Activated gamma-delta T cell treated with anti-CD3 and anti-CD28 coated beads, Interleukin-2, amount 50 U/mL, for 16 hours (primary cell): ENCODE measurements at places on chromosomes 7 and 10.

GRCh38 chr10:73641328-73642060 is at the start of gene MYOZ1:
MYOZ1 (minus strand) TSS chr10:73641474; CDS start chr10:73640017, 1,457 bp downstream.
- no peak for DNase-seq

DNA sequence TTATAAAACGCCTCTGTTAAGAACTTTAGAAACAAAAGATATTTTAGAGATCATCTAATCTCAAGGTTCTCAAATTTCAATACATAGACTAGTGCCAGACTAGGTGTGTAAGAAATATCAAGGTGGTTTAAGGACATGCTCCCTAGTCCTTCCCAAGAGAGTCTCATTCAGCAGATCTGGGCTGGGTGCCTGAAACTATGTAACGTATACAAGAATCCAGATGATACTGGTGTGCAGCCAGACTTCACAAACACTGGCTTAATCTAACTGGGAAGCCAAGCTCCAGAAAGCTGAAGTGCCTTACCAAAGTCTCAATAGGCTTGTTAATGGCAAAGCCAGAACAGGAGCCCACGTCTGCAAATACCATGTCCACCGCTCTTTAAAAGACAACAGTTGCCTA is 105.0 kb upstream of the AMPH start:
- DNase-seq = no peak

DNA sequence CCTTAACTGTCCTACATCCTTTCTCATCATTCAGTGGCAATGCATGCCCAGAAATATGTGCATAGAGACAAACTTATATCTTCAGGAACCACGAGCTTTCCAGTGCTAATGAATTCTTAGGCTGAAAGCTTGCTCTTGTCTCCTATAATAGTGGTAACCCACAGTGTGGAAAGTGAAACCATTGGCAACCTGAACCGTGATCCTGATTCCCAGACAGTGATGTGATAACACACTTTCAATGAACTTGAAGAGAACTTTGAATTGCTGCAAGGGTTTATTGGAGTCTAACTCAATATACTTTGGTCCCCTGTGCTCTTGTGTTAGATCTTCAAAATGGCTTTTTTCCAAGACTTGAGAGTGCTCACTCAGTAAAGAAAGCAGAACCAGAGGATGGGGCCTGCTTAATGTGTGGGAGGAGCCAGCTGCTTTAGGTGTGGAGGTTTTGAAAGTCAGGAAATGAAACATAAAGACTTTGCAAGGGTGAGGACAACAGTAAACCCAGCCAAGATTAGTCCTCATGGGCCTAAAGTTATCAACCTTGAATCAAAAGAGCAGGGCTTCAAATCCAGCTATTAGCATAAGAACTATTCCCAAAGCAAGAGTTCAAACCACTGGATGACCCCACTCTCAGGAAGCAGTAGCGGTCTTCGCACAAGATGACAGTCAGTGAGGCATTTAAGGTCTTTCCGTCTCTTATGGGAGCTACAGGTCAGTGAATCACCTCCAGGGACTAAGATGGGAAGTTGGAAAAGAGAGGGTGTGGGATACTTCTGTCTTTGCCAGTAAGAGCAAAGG is 332.4 kb upstream of the NRP1 start:
- DNase-seq = no peak

GRCh38 chr7:47888371-47889265 is 59.6 kb downstream of the PKD1L1 start:
- no peak for DNase-seq

GRCh38 chr7:87858417-87859100 is 17.6 kb downstream of the SLC25A40 start:
- no peak for DNase-seq

- no peak for DNase-seq
Observed at GRCh38 chr7:41978858-41979257, 258.2 kb downstream of the GLI3 start.

DNA sequence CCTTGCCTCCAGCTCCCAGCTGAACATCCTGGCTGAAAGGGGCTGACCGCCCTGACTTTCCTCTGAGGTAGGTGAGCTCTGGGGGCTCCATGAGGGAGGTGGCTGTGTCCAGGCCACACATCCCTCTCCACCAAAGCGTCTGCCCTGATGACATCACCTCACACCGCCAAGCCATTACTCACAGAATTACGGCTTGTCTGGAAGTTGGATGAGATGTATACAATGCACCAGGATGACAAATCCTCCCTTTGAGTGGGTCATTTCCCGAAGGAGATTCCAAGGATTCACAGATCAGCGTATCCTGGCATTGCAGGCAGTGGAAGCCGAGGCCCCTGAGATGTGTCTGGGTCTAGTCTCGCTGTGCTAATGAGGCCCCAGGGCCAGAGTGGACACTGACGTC is 15.1 kb upstream of the RET start:
- no peak for DNase-seq

DNA sequence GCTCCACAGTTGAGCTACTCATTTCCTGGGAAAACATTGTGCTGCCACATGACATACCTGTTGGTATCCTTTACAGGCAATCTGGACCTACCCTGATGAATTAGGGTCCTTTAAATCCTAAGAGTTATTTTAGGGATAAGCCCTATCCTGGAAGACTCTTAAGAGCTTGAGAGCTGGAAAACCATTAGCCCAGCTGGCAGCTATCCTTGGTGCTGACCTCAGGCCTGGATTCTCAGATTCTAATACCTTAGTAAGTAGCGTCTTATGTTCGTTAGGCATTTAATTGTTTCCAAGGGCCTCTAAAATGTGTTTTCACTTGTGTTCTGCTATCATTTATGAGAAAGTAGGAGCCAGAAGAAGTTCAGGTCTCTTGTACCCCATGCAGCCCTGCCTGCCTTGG is 93.0 kb upstream of the SORCS3 start:
- DNase-seq = no peak

- DNase-seq = no peak
Observed at GRCh38 chr10:47141349-47141748, 158.6 kb upstream of the GDF10 start.

DNA sequence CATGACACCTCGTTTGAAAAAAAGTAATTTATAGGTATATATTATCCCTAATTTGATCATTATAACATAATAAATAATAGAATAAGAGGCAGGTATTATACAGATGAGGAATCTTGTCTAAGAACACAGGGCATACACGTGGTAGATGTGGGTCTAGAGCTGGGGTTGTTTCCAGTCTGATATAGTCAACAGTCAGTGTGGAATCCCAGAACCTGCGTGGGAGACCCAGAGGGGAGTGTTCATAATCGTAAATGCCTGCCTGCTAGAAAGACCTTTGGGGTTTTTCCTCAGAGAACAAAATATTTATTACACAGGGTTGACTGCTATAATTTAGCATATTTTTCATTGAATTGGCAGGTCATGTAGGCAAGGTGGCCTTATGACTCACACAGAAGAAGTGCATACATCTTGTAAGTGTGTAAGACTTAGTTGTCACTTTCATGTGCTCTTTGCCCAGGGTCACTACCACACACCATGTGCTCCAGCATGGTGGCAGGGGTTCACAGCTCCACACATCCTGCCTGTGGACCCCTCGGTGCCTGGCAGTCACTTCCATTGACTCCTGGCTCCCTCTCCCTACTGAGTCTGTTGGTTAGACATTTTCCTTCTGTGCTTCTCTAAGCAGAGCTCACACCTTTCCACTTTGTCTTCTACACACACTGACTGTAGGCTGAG is 94.9 kb upstream of the IKZF1 start:
- no peak for DNase-seq

DNA sequence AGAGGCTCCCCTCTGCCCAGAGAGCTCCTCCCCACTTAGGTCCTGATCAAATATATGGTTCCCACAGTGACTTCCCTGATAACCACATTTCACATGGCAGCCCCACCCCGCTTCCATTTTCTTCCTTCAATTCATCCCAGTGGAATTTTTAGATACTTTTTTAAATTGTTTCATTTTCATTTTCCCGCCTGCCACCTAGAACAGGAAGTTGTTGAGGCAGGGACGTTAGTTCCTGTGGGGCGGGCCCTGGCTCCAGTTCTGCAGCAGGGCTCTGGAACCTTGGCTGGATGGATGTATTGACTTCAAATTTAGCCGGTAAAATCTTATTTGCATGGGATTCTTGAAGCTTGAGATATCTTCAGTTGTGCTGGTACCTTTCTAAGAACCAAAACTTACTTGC is 226.6 kb downstream of the PAXIP1 start:
- no peak for DNase-seq

- DNase-seq = no peak
Observed at GRCh38 chr10:11263767-11264166, 246.1 kb downstream of the CELF2 start.

DNA sequence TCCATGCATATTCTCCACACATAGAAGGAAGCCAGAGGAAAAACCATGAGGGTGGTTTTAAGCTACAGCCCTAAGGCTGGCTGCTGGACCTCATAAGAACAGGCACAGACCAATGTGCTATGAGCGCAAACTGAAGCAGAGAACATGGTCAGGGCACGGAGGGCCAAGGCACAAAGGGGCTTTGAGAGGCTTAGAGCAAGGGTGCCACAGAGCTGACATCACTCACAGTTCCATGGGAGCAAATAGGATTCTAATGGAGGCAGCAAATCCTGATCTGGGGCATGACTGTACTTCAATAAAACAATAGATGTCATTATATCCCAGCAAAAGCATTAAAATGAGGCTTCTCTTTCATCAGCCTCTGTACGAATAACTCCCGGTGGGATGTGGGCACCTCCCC is 162.4 kb downstream of the COBL start:
- no peak for DNase-seq

- no peak for DNase-seq
Observed at GRCh38 chr10:123284022-123284421, 129.8 kb downstream of the BUB3 start.

GRCh38 chr10:11170993-11171851 is 153.6 kb downstream of the CELF2 start:
- no peak for DNase-seq

- no peak for DNase-seq
Observed at GRCh38 chr7:54559401-54559800, 17.2 kb downstream of the VSTM2A start.

DNA sequence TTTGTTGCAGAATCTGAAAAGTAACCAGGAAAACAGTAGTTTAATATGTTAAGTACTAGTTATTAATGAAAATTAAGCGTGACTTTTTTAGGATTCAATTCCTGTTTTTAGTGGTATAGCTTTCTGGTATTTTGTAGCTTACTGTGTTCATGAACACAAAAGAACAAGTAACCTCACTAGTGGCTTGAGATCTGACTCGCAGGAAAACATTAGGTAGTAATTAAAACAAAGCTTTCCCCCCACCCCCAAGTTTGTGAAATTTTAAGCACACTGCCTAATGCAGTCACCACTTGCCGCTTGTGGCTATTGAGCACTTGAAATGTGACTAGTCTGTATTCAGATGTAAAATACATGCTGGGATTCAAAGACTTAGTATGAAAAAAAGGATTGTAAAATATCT is 102.5 kb upstream of the RPA3 start:
- DNase-seq = no peak

DNA sequence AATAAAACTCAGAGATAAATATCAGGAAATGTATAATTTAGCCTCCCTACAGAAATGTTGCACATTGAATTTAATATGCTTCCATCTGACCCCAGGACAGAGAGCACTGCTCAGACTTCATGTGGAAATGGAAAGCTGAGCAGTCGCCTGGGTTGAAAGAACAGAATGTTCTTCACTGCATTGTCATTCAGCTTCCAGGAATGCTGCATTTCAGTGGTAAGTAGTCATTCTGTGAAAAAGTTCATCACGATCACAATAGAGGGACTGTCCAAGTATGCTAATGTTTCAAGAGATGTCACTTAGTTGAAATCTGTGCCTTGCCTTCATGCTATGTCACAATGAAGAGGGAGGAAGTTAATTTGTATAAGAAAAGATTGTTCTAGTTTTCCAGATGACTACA is 147.3 kb downstream of the NRCAM start:
- DNase-seq = no peak

GRCh38 chr10:119418362-119418761 is 124.2 kb downstream of the RGS10 start:
- no peak for DNase-seq

DNA sequence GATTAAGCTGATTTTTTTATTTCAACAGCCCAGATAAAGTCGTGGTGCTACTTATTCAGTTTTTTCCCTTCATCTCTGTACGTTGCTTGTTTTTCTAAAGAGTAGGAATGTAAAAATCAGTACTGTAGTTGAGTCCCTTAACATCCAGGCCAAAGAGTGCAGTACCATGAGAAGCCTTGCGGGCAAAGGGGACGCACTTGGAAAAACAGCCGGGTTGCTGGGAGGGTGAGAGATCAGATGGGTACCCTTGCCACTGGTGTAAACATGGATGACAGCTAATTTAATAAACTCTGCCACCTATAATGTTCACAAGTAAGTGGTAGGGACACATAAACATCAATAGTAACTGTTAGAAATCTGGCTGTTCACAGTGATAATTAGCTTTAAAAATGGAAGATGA is 175.9 kb downstream of the POU6F2 start:
- no peak for DNase-seq

DNA sequence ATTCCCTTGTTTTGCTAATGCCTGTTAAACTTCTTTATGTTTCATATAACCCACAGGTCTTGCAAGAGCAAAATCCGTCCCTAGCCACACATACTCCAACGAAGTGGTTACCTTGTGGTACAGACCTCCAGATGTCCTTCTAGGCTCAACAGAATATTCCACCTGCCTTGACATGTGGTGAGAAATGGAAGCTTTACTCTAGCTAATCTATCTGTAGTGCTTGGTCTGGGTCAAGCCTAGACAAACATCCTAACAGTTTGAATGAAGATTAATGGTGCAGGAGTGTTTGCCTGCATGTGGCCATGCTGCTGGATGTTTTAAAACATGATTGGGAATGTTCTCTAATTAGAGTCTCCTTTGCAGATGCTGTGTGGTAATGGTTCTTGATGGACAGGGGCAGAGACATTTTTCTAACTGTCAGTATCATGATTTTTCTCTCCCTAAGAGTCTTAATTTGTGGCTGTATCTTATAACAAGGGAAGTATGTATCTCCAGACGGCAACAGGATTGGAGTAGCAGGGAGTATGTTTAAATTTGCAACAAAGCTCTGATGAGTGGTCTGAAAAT is 308.5 kb upstream of the FZD1 start:
- no peak for DNase-seq

GRCh38 chr7:29255906-29256692 is 61.5 kb downstream of the CHN2 start:
- DNase-seq = no peak

- DNase-seq = no peak
Observed at GRCh38 chr7:1511444-1512422, 7.5 kb upstream of the INTS1 start.

- no peak for DNase-seq
Observed at GRCh38 chr7:30683816-30684215, 1.6 kb upstream of the CRHR2 start.

DNA sequence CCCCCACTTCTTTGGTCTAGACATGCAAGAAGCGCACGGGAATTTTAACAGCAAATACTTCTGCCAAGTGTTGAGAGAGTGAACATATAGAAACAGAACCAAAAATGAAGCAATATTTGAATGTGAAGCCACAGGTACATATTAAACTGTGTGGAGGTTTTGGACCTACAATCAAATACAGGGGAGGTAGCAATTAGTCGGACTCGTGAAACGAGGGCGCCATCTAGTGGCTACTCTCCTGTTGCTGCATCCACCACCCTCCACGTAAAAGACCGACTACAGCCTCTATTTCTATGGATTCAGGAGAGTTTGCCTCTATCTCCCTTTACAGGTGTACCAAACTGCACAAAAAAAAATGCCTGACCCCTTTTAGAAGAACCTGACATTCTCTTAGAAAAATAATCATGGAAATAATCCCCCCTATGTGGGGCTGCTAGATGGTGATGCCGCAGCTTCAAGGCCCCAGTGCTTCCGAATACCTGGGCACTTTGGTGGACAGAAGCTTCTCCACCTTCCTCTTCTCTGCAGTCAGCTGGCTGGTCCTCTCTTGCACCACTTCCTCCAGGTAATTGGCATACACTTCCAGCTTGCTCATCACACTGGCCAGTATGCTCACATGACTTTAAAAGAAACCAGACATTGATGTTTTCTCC is 31.7 kb downstream of the TECTB start:
- DNase-seq = peak; percentile 44
